ENCODE measurements at places on chromosomes 2 and 18. TPM values are rescaled to one million over a fixed set of nuclear protein-coding genes. Genes with fewer than 3 reads are reported as not detected.

The FAM117B gene
- 6.7 TPM for total RNA-seq

The PIEZO2 gene
- total RNA-seq = 1.1 TPM

The NRP2 gene
- total RNA-seq = 90.2 TPM

The CCDC148 gene
- total RNA-seq = 1.0 TPM

The REG3A gene
- not detected for total RNA-seq

The TUBA3E gene
- not detected for total RNA-seq

The UGT1A7 gene
- total RNA-seq = not detected

The CD8B2 gene
- total RNA-seq = not detected

DNA sequence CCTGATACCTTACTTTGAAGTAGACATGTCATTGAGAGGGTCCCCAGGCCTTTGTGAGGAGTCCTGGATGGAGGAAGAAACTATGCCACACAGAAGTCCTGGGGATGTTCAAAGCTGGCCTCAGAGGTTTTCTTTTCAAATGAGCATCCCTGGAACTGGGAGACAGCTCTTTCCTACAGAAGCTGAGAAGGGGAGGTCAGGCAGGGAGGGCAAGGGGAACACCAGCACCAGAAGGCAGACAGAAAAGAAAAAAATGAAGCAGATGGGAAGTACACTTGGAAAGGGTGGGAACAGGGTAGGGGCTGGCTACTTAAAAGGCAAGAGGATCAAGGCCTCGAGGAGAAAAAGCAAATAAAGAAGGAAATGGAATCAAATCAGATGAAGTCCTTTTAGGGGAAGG lies 120.0 kb downstream of the FMNL2 start:
- DNase-seq = no peak

DNA sequence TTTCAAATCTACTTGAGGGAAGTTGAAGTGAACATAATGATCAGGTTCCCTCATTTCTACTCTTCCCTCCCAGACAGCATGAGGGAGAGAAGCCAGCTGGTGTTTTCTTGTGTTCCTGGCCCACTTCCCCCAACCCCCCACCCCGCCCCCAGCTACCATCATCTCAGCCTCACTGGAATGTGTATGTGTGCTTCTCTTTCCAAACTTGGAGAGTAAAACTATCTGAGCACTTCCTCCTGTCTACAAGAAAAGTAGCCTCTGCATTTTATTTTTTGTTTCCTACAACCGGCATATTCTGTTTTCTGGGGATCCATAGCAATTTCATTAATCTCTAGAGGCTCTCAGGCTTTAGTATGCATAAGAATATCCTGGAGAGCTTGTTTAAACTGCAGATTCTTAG lies 53.6 kb upstream of the GRHL1 start:
- no peak for DNase-seq

DNA sequence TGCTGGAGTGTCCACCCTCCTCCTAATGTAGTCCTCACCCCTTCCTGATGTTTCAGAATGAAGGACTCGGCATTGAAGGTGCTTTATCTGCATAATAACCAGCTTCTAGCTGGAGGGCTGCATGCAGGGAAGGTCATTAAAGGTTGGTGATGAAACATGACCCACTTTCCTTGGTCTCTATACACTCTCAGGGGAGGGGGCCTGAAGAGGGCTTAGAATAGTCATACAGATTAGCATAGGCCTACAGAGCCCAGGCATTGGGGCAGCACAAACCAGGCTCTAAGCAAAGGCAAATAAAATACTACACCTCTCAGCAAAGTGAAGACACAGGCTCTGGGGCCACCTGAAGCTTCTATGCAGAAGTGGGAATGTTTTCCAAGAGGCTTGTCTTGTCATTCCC lies 1.8 kb downstream of the IL36RN start:
- no peak for DNase-seq

DNA sequence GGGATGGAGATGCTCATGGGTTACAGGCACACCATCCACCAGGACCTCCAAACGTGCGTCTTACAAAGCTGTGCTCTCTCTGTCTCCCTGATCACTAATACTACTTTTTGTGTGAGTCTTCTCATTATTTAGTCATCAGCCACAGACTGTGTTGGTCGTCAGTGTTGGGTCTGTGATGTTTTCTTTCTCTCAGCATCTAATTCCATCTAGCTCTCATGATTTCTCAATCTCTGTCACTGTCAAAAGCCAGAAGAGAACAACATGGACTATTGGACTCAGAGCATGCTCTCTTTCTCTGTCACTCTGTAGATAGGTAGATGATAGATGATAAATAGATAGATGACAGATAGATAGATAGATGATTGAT lies 6.0 kb upstream of the ARL4C start:
- no peak for DNase-seq

- DNase-seq = no peak
Measured at GRCh38 chr18:6876641-6877041, 147.1 kb downstream of the ARHGAP28 start.

- no peak for DNase-seq
Measured at GRCh38 chr18:22858121-22858520, 75.0 kb upstream of the RBBP8 start.

GRCh38 chr18:35707247-35707646 lies 125.7 kb downstream of the GALNT1 start:
- no peak for DNase-seq

- no peak for DNase-seq
Measured at GRCh38 chr2:165070076-165070475, 114.8 kb upstream of the SLC38A11 start.

DNA sequence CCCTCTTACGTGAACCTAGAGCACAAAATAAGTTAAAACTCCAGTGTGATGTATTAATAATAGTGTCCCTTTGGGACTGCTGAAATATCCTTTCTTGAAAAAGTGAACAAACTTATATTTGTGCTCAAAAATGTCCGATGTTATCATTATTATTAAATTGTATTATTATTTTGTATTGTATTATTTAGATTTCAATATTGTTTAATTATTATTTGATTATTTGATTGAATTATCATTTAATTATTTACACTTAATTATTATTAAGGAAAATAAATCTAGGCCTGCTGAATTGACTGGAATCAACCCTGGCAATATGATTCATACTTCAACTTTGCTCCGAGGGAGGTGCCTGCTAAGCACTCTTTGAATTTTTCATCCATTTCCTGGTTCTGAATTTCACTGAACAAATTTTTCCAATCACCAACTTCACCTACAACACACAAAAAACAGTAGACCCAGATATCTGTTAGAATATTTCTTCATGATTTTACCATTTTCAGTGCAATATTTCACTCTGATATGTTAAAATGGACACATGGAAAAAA lies 10.9 kb upstream of the EIF2AK2 start:
- DNase-seq = no peak

- DNase-seq = peak; percentile 67
Measured at GRCh38 chr2:28717339-28717758, 34.3 kb upstream of the PPP1CB start.

GRCh38 chr2:113707106-113707505 lies 49.3 kb downstream of the SLC35F5 start:
- DNase-seq = no peak

- DNase-seq = no peak
Measured at GRCh38 chr18:51623653-51624052, 426.2 kb upstream of the MEX3C start.

DNA sequence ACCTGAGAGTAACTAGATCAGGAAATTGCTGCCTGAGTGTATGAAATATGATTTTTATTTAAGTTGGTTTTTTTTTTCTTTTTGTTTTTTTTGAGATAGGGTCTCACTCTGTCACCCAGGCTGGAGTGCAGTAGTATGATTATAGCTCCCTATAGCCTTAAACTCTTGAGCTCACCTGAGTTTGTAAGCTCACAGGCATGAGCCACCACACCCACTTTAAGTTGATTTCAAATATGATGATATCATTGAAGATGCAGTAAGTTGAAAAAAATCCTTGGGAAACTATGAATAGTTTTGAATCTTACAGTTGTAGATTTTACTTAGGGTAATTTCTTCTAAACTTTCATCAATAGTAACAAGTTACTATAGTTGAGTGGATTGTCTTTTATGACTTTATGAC lies 234.7 kb downstream of the ZNF407 start:
- DNase-seq = no peak

GRCh38 chr2:236568922-236569572 lies 578 bp upstream of the ACKR3 start:
- DNase-seq = no peak

GRCh38 chr2:3581367-3582262 lies 6.6 kb downstream of the RPS7 start:
- no peak for DNase-seq

DNA sequence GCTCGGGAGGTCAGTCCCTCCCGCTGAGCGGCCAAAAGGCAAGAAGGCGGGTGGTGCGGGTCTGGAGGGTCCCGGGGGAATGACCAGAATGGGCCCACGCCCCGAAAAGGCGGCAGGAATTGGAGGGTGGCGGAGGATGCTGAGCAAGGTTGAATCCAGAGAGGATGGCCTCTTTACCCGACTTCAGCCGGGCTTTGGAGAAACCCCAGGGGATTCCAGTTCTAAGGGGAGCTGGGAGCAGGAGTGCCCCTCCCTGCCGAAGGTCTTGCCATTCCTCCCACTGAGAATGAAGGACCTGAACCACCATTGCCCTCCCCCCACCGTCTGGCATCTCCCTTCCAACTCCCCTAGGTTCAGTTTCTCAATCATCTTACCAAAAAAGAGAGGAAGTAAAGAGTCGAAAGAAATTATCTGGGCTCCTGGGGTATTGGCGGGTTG lies 38.9 kb upstream of the ATP6V1B1 start:
- DNase-seq = no peak

- no peak for DNase-seq
Measured at GRCh38 chr18:49251451-49251850, 209.0 kb downstream of the DYM start.

GRCh38 chr18:26312199-26312598 lies 86.0 kb downstream of the TAF4B start:
- DNase-seq = no peak

Measured in kidney epithelial cell (primary cell).